ENCODE measurements at places on chromosomes 1 and 21.

DNA sequence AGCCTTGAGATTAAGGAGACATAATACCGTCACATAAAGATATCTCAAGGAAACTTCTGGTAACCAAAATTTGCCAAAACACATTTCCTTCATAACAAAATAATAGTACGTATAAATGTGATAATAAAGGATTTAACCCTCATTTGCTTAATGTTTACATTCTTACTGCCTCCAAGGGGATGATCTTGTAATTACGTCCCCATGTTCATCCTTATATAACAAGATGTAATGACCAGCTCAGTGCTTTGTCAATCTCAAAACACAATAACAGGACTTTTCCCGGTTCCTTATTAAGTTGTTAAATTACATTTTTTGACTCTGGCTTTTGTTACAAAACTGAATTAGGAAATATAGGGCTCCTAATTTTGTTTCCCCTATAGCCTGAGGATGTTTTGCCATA is 41.3 kb upstream of the UHMK1 start:
- no peak for DNase-seq

- no peak for DNase-seq
These were observed 38.9 kb downstream of the SPRTN start for GRCh38 chr1:231376875-231377549.

GRCh38 chr1:65525266-65526048 is 105.0 kb downstream of the LEPR start:
- no peak for DNase-seq

DNA sequence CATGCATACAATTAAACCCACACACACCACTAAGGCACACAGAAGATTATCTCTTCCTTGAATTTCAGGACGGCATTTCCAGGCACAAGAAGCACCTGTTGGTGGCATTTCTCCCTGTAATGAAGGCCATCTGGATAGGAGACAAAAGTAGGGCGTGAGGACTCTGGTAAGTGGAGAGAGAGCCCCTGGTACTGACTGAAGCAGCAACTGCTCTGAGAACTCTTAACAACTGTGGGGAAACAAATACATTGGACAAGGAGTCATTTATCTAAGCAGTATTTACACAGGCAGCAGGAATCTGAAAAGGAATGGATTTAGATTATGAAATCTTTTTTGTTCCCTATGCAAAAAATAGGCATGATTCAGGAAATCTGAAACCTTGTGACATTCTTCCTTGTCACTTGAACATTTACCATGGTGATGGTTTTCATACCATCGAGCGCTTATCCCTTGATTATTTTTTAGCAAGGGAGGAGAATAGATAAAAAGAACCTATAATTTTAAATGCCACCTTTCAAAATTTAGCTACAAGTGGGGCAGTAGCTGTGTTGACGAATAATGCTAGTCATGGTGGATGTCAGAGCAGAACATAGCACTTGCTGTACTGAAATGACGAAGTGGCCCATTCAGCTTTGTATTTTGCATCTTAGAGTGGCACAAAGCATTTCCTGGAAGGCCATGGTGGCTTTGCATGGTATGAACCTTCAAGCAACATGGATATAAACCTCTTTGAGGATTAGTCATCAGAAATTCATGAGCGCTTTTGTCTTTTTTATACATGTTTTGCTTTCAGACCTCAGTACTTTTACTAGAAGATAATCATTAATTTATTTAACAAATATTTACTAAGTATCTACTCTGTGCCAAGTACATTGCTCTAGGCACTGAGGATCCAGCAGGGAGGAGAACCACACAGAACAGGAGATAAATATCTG is 362.0 kb downstream of the ADGRL2 start:
- DNase-seq: no peak

DNA sequence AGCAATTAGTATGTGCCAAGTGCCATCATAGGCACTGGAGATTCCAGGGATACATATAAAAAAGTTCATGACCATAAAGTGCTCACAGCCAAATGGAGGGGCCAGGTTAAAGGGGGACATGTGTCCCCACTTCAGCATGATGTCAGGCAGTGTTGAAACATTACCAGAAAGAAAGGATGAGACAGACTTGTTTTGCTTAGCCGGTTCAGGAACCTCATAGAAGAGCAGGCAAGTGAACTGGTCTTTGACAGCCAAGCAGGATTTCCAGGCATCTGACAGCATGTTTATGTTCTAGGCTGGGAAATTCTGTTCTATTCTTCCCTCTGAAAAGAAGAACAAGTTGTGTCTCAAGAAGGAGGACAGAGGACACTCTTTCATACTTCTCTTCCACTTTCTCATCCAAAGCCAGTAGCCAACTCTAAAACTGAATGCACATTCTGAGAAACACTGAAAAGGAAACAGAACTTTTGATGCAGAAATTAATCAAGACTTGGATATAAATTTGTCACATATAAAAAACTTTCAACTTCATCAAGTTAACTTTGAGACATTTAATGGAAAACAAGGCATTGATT is 39.7 kb downstream of the GLUL start:
- DNase-seq: no peak

DNA sequence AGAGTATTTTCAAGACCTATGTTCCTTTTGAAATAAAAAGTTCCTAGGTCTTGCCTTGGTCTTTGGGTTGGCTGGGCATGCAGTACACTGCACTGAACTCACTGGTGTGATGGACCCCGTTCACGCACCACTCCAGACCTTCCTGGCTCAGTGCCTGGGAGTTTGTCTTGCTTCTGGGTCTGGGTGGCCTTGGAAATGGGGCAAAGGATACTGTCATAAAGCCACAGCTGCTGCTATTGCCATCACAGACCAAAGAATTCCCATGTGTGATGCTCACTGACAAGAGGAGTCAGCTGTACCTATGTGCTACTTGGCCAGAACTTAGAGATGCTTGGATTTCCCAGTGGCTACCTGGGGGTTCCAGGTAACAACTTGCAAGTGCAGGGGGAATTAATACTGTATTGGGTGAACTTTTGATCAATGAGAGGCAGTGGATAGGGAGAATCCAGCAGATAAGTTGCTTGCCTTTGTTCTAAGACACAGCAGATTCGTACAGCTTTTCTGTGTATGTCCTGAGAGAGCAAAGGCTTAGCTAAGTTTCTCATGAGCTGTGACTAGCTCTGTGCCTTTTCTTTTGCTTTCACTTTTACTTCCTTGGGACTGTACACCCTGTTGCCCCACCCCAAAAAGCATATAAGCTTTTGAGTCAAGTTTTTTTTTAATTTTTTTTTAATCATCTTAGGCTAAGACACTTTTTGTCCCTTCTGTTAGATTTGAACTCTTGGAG is 115.3 kb downstream of the RUNX1 start:
- no peak for DNase-seq

DNA sequence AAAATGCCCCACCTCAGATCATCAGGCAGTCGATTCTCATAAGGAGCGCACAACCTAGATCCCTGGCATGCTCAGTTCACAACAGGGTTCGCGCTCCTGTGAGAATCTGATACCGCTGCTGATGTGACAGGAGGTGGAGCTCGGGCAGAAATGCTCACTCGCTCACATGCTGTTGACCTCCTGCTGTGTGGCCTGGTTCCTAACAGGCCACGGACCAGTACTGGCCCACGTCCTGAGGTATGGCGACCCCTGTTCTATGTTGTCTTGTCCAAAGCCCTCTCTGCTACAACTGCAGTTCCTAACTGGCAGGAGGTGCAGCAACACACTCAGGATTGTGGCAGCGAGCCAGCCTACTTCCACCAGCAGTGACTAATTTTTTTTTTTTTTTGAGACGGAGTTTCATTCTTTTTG is 70.6 kb downstream of the CLSTN1 start:
- no peak for DNase-seq

GRCh38 chr21:46160907-46161632 is 5.7 kb upstream of the FTCD start:
- DNase-seq: no peak

DNA sequence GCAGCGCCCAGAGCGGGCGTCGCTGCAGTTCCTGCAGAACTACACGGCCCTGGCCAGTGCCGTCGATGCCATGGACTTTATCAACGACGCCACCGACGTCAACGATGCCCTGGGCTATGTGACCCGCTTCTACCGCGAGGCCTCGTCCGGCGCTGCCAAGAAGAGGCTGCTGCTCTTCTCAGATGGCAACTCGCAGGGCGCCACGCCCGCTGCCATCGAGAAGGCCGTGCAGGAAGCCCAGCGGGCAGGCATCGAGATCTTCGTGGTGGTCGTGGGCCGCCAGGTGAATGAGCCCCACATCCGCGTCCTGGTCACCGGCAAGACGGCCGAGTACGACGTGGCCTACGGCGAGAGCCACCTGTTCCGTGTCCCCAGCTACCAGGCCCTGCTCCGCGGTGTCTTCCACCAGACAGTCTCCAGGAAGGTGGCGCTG is 22.0 kb downstream of the COL6A1 start:
- DNase-seq: no peak

DNA sequence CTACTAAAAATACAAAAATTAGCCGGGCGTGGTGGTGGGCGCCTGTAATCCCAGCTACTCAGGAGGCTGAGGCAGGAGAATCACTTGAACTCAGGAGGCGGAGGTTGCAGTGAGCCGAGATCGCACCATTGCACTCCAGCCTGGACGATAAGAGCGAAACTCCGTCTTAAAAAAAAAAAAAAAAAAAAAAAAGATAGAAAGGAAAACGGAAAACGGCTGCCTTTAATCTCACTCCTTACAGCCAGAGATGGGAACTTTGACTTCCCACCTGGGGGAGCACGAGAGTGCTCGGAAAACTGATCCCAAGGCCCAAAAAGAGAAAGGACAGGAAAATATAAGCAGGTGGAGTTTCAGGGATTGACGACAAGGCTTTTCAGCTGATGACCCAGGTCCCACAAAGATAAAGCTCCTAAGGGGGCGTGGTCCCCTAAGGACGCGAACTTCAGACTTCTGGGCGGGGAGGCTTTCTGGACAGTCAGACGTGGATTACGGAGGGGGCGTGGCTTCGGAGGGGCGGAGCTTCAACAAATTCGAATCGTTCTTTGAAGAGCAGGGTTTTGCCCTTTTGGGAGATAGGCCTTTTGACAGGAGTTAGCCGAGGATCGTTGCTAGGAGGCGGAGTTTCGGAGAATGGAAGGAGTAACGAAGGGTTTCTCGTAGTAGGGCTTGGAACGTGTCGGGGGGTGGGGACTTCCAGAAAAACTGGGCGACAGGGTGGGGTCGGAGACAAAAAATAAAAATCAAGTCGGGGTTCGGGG is 958 bp upstream of the CKS1B start:
- DNase-seq: no peak

- DNase-seq: no peak
These were observed 43.2 kb downstream of the LRRC71 start for GRCh38 chr1:156963621-156964020.

DNA sequence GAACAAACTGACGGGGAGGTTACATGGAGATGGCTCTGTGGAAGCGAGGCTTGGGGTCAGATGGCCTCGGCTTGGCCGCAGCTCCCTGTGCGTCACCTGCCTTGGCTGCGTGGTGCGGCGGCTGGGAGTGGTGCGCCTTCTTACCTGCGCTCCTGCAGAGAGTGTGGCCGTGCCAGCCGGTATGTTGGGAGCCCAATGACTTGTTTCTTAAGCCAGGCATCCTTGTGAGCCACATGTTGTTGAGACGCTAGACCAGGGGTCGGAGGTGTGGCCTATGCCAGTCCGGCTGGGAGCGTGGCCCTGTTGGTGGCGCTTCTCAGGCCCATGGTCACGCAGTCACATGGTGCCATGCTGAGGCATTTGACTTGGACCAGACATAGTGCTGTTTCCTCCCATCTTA is 10.5 kb downstream of the SLX9 start:
- DNase-seq: no peak

GRCh38 chr1:189816558-189816957 is 661.1 kb downstream of the BRINP3 start:
- no peak for DNase-seq

GRCh38 chr1:65490231-65491009 is 70.0 kb downstream of the LEPR start:
- DNase-seq: no peak

- no peak for DNase-seq
These were observed 63.4 kb upstream of the GRIK3 start for GRCh38 chr1:37097731-37098130.

GRCh38 chr1:50529510-50529909 is 106.3 kb upstream of the DMRTA2 start:
- DNase-seq: no peak

DNA sequence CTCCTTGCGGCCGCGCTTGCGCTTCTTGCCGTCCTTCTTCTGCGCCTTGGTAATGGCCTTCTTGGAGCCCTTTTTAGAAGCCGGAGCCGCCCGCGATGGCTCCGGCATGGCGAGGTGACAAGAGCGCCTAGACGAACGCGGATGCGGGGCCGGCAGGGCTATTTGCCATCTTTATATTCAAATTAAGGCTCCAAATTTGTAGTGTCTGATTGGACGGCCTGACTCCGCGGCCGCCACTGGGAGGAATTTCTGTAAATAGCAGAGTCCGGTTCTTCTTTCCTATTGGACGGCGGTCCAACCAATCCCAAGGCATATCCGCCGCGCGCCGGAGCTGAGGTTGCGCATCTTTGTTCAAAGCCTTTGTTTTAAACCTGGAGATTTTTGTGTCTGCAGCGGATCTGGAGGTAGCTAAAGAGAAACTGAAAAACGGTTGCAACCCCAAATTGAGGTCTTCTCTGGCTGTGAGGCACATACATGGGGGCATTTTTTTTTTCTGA is 22.6 kb upstream of the RNF187 start:
- peak; percentile 54 for DNase-seq

- DNase-seq: no peak
These were observed 322.1 kb upstream of the TMPRSS15 start for GRCh38 chr21:18725653-18726052.

DNA sequence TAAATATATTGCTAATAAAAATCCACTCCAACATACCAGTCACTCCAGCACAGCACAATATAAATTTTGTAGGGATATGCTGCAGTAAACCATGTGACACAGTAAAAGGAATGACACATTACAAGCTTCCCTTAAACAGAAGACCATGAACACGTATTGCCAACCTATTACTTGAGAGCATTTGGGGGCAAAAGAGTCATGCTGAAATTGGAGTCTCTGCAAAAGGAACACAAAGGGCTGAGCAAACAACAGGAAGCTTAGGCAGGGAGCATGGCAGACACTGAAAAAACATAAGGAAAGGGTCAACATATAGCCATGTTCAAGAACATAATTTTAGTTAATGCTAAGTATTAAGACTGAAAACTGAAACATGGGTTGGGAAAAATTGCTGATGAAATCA is 214.5 kb downstream of the SMYD3 start:
- no peak for DNase-seq

GRCh38 chr1:76065270-76065669 is 9.3 kb upstream of the ST6GALNAC3 start:
- DNase-seq: no peak

GRCh38 chr1:149879556-149879955 is 19.8 kb upstream of the BOLA1 start:
- DNase-seq: no peak

DNA sequence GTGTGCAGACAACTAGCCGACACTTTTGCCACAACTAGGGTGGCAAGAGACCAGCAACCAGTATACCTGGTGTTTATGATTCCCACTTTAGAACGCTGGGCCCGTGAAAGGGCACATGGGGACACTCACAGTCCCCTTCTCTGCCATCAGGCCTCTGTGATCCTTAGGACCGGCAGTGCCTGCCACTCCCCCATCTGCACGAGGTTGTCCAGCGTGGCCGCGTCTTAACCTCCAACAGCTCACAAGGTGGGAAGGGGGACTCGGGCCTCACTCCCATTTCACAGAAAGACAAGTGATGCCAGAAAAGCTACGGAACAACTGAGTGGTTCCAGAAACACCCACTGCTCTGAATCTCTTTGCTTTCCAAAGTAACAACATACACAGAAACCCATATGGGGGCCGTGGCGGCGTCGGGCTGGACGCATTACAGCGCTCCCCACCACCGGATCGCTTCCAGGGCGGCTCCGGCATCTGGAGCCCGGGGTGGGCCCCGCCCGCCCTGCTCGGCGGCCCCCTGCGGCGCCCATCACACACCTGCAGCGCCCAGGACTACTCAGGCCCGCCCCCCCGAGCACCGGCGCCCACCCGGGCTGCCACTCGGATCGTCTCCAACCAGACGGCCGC is 1.0 kb downstream of the ZNF496 start:
- no peak for DNase-seq

Measured in cerebellar nuclear complex (tissue), 1 donor.